ENCODE measurements at places on chromosomes 3 and 15.

DNA sequence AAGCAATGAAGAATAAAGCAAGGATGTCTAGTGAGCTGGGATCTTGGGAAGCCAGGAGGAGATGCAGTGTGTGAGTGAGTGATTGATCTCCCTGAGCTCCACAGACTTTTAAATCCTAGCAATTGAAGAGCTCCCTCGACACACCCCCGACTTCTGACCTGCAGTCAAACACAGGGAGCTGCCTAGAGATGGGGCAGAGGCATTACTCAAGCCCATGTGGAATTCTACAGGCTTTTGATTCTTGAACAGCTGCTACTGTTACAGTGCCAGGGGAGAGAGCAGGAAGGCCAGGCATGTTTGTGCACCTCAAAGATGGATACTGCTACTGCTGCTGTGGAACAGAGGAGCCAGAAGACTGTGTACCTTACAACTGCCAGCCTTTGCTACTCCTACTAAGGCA lies 1403.1 kb upstream of the ALCAM start:
- DNase-seq = no peak

DNA sequence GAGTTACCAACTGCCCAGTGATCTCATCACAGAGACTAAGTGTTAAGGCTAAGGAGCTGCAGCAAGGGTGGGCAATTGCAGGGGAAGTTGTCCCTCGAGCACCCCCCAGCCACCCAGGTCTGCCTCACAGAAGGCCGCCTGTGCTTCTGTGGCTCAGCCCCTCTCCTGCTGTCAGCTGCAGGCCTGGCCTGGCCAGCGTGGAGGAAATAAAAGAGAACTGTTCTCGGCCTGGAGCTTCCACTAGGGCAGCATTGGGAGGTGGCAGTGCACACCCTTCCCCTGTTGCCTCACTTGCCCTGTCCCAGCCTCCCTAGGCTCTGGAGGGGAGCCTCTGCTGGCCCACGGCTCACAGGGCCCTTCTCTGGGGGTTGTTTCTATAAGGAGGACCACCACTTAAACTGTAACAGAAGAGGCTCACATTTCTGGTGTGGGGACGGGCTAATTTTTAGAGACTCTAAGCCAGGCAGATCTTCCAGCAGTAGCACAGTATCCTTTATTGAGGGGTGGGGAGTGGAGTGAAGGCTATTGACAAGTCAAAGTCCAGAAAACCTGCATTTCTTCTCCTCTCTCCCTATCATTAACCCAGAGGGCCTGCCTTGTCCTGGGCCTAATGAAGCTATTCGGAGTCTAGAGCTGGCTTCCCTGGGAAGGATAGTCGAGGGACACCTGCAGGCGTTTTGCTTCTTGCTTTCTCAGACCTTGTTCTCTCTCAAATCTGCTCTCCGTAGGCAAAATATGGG lies 75.6 kb upstream of the ADPGK start:
- no peak for DNase-seq

- no peak for DNase-seq
Measured at GRCh38 chr15:67823314-67824196, 1.8 kb upstream of the SKOR1 start.

GRCh38 chr3:44885618-44886017 lies 11.2 kb downstream of the TGM4 start:
- no peak for DNase-seq

- no peak for DNase-seq
Measured at GRCh38 chr3:184712248-184713039, 580 bp upstream of the MAGEF1 start.

DNA sequence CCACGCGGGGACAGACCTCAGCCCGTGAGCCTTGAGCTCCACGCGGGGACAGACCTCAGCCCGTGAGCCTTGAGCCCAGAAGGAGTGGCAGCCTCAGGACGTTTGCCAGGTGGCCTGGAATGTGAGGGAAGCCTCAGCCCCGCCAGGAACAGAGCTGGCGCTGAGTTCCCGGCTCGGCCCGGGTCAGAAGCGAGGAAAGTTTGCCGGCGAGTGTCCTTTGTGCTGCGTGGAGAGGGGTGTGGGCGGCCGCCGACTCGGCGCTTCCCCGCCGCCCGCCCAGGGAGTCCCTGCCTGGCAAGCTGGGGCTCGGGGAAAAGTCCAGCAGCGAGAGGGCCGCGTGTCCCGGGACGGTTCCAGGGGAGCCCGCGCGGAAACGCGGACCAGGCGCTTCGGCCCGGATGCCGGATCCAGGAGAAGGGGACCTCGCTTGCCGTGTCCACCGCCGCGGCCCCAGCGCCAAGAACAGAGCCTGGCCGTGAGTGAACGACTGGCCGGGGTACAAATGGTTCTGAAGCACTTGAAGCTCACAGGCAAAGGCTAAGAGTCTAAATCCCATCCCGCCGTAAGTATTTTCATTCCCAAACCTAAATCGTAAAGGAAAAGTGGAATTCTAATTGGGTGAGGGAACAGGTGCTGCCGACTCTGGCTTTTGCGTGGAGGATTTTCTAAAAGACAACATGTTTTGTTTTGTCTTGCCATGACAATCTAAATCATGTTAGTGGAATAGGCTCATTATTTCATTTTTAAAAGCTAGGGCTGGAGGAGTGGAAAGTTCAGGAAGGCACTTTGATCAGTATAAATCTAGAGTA lies 1.7 kb downstream of the LRRN1 start:
- DNase-seq = peak; percentile 26

- DNase-seq = no peak
Measured at GRCh38 chr3:57150113-57150581, 15.0 kb downstream of the IL17RD start.

DNA sequence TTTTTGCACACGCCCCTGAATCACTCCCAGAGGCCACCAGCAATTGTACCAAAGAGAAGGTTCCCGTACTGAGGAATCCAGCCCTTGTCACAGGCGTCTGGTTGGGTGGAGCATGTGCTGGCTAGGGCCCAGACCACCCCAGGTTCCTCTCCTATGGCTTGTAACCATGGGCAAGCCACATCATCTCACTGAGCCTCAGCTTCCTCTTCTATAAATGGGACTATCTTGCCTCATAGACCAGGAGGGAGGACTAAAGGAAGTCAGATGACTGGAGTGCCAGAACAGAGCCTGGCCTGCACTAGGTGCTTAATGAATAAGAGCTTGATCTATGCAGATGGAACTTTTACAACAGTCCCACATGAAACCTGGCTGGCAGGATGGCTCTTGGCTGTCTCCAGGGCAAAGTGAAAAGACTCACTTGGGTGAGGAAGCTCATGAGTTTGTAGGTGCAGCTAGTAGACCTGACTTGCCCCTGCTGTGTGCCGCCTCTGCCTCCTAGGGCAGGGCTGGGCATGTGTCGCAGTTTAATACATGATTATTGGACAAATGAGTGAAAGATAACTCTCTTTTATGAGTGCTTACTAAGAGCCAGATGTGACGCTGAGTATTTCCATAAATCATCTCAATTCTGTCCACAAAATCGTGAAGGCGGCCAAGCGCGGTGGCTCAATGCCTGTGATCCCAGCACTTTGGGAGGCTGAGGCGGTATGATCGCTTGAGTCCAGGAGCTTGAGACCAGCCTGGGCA lies 29.3 kb downstream of the CTSH start:
- DNase-seq = no peak

DNA sequence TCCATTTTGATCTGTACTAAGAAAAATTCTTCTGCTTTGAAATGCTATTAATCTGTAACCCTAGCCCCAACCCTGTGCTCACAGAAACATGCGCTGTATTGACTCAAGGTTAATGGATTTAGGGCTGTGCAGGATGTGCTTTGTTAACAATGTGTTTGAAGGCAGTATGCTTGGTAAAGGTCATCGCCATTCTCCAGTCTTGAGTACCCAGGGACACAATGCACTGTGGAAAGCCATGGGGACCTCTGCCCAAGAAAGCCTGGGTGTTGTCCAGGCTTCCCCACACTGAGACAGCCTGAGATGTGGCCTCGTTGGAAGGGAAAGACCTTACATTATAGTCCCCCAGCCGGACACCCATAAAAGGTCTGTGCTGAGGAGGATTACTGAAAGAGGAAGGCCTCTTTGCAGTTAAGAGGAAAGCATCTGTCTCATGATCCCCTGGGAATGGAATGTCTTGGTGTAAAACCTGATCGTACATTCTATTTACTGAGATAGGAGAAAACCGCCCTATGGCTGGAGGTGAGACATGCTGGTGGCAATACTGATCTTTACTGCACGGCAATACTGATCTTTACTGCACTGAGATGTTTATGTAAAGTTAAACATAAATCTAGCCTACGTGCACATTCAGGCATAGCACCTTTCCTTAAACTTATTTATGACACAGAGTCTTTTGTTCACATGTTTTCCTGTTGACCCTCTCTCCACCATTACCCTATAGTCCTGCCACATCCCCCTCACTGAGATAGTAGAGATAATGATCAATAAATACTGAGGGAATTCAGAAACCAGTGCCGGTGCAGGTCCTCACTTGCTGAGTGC lies 6.3 kb downstream of the PIGZ start:
- DNase-seq = no peak

- DNase-seq = no peak
Measured at GRCh38 chr3:144893980-144894379, 922.4 kb downstream of the DIPK2A start.

DNA sequence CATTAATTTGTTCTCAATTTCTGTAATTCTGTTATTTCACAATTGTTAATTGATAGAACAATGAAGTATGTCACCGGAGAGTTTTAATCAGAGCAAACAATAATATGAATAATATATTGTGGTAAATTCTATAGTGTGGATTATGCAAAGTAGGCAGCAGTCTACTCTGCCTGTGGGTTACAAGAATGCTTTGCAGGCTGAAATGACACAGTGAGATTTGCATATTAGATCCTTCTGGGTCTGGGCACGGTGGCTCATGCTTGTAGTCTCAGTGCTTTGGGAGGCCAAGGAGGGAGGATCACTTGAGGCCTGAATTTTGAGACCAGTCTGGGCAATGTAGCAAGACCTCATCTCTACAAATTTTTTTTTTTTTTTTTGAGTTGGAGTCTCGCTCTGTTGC lies 12.5 kb downstream of the COPG1 start:
- DNase-seq = no peak

DNA sequence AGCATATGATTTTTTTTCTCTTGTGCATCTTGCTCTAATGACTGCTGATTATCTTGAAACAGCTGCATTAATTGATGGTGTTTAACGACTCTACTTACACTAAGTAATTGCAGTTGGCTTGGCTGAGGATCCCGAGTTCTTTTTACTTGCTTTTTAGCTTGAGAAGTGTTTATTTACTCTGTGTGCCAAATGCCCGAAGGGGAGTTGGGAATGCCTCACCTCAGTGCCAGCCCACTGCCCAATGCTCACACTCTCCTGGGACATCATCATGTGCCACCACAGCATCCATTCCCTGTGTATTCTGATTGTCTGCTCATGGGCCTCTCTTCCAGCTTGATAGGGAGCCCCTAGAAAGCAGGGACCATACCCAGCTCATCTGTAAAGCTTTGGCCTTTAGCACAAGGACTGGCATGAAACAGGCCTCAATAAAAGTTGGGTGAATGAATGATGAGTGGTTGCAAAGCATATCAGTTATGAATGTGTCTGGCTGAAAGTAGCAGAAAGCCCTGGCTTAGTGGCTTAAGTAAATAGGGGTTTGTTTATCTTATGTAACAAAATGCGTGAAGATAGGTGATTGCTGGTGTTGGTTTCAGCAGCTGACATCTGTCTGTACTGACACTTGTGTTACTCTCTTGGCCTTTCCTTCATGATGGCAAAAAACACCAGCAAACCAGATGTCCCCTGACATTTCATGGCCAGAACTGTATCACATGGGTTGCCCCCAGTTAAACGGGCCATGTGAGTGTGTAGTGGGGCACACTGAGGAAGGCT lies 8.1 kb downstream of the PXYLP1 start:
- no peak for DNase-seq

GRCh38 chr3:126982126-126982470 lies 817 bp upstream of the PLXNA1 start:
- DNase-seq = peak; percentile 71

- no peak for DNase-seq
Measured at GRCh38 chr15:35260941-35261340, 175.8 kb upstream of the NANOGP8 start.

- no peak for DNase-seq
Measured at GRCh38 chr3:182940266-182940808, 40.0 kb downstream of the DCUN1D1 start.

GRCh38 chr3:119349354-119350041 lies 55.3 kb downstream of the ARHGAP31 start:
- DNase-seq = no peak

- no peak for DNase-seq
Measured at GRCh38 chr3:160041465-160041864, 52.8 kb downstream of the IL12A start.

DNA sequence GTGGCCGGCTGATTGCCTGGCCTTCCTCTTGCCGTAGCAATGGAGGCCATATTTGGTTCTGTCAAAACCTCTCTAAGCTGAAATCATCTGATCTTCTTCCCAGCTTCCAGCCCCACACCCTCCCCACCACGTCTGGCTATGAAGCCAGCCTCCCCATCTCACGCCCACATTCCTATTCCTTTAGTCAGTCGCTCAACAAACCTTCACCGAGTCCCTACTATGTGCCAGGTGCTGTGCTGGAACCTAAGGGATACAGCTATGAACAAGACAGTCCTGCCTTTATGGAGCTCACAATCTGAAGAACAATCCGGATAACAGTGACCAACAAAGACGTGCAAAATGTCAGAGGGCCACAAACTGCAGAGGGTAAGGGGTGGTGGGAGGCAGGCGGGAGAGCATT lies 31.9 kb upstream of the SMAD6 start:
- no peak for DNase-seq

- DNase-seq = no peak
Measured at GRCh38 chr3:5899014-5899761, 711.7 kb downstream of the EDEM1 start.

DNA sequence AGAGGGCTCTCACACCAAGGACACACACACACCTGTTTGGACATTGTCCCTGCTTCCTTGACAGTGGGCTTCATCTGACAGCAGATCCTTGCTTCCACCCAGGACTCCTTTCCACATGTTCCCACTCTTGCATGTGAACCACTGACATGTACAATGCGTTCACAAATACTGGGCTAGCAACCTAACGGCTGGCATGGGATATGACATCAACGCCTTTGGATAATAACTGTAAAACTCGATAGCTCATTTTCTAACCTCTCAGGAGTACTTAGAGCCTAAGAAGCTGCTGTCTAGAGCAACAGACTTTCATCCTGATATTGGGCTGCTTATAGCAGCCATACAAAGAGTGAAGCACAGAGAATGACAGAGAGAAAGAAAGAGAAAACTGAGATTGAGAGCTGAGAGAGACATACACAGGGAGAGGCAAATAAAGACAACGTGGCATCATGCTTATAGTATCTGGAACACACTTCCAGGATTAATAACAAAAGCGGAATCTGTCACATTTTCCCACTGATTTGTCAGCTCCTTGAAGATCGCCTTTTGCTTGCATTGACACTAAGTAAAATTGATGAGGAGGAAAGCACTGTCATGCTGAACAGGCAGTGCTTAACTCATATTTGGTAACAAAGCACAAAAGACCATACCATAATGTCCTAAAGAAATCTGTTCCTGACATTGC lies 1.7 kb downstream of the GUCA1C start:
- no peak for DNase-seq

Measured in activated CD8-positive, alpha-beta memory T cell treated with anti-CD3 and anti-CD28 coated beads, Interleukin-2, amount 50 U/mL, for 4 hours (primary cell).